ENCODE measurements at places on chromosomes 3 and 15. TPM values are rescaled to one million over a fixed set of nuclear protein-coding genes. Genes with fewer than 3 reads are reported as not detected.
A peak's percentile ranks its signal among the peaks of the same experiment; 100 is the strongest.

- peak; percentile 99 for DNase-seq
Observed at GRCh38 chr3:50568947-50569749, at the start of gene HEMK1. TSS of gene HEMK1 (plus strand) at chr3:50569522. CDS start at chr3:50571105, 1,583 bp downstream.

- DNase-seq = peak; percentile 72
Observed at GRCh38 chr3:4983739-4984510, 4.7 kb downstream of the BHLHE40 start.

DNA sequence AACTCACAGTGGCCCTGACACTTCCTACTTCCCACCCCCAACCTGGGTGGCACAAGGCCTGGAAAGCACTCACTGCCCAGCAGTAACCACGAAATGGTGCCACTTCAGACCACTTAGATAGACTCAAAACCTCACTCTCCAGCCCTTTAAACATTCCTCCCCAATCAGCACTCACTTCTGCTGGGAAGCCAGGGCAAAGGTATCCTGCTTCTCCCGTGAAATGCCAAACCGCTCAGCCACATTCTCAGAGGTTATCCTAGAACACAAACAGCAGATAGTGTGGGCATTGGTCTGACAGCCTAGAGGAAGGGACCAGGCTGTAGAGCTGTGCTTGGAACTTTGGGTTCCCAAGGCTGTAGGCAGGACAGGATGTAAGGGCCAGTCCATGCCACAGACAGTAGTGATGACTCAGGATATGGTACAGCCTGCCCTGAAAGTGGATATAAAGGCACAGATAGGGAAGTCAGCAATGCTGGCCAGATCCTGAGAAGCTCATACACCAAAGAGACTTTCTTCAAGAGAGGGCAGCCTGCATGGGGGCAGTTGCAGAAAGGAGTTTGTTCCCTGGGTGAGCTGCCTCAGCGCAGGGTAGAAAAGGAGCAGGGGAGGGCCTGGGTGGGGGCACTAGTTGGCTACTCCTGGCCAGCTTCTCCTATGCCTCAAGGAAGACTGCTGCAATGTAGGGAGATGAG is 9.2 kb downstream of the ACAA1 start:
- DNase-seq = no peak

- no peak for DNase-seq
Observed at GRCh38 chr3:148998715-148999423, 7.5 kb downstream of the GYG1 start.

- DNase-seq = no peak
Observed at GRCh38 chr3:197292083-197292646, 6.2 kb downstream of the DLG1 start.

The C2CD4B gene
- 5.4 TPM for total RNA-seq

The BAHD1 gene
- total RNA-seq = 26.3 TPM

GRCh38 chr3:124318656-124319055 is 326.7 kb upstream of the ROPN1 start:
- no peak for DNase-seq

Measured in colonic mucosa (tissue), 4 donors.